Uterus (tissue), 4 donors: ENCODE measurements at places on chromosomes 16 and 17.

DNA sequence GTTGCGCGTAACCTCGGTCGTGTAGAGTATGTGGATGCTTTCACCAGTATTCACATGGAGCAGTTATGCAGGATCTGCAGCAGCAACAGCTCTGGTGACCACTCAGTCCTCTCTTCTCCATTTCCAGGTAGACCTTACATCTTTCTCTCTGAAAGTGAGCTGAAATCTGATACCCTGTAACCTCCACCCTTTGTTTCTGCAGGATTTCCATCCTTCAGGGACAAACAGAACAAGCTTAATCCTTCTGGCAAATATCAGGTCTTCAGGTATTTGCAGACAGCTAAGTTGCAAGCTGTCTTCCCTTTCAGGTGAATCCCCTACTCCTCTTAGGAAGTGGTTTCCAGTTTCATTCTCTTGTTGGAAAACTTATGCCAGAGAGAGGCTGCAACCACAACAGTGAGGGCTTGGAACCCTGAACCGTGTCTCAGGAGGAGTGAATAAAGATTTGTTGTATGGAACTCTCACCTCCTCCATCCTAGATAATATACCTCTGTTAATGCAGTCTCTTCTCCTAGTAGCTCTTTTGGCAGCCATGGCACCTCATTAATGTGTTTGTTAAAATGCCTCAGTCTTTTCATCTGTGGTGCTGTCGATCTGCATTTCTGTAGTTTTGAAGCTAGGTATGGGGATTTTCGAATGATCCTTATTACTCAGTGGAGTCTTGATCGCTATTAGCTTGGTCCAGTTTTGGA is 172.5 kb downstream of the PRKCA start:
- DNase-seq = no peak

- no peak for DNase-seq
Observed at GRCh38 chr17:3923466-3924190, 7.4 kb upstream of the P2RX1 start.

DNA sequence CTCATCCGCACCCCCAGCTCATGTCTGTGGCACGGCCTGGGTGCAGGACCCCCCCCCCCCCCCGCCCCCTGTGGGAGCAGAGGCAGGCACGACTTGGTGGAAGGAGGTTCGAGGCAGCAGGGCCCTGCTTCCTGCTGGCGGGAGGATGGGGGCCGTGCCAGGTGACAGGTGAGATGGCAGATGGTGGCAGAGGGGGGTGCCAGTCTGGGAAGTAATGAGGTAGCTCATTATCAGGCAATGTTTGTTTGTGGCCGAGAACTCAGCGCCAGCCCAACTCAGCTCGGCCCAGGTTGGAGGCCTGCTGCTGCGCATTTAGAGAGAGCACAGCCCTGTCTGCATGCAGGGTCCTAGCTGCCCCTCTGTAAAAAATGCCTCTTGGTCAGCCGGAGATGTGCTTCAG is 40.1 kb upstream of the JPH3 start:
- no peak for DNase-seq

DNA sequence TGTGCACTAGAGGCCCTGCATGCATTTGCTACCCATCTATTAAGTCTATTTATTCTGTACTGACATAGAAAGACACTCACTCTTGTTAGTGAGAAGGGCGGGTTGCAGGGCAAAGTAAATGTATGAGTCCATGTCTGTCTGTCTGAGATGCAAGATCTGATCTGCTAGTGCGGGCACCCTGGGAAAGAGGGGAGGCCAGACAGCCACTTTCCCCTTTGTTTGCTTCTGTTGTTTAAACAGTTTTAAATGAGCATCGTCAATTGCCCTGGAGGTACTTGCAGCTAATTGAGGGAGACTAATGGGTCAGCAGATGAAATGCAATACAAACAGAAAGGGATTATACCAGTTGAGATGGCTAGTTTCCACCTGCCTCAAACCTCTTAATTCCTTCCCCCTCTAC is 24.9 kb downstream of the SCNN1G start:
- no peak for DNase-seq
